ENCODE measurements at places on chromosomes 2 and 18.

DNA sequence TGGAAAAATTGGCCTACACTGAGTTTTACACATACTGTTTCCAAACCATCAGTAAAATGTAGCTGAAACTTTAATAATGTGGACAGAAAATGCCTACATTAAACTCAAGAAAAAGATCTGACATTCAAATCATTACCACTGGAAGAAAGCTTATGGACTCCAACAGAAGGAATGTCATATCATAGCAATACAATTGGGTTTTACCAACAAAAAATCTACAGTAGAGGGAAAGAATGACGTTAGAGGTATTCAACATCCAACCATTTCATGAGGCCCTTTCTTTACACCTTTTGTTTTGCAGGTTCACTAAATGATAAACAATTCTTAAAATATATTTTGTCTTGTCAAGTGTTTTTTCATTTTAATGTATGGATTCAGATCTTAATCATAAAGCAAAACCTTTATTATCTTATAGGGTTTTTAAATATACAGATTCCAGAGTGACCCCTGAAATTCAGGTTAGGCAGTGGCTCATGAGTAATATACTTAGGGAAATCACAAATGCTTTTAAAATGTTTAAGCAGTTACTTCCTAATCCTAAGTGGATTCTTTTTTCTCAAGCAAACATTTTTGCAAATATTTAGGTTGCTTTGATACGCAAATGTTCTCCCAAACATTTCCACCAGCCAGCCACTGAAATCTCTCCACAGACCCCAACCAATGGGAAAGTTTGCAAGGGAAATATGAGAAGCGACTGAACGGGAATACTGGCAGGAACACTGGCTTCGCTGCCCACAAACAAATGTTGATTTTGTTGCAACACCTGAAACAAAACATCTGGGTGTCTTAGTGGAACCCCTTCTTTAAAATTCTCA is 168.7 kb downstream of the TCF4 start:
- no peak overlapping the region for H3K4me3 ChIP-seq
- peaks cover 9% of the 10 kb centered on the region for H3K4me1 ChIP-seq
- no peak overlapping the region for H3K27ac ChIP-seq
- peaks cover 31% of the 10 kb centered on the region for H3K27me3 ChIP-seq
- H3K36me3 ChIP-seq, result no peaks in the 10 kb centered on the region
- DNase-seq, result no peak

GRCh38 chr2:221005338-221005737 is 566.8 kb downstream of the EPHA4 start:
- no peaks in the 10 kb centered on the region for H3K4me1 ChIP-seq
- H3K36me3 ChIP-seq, result no peaks in the 10 kb centered on the region
- no peak overlapping the region for H3K27ac ChIP-seq
- no peak for DNase-seq
- no peak overlapping the region for H3K4me3 ChIP-seq
- no peaks in the 10 kb centered on the region for H3K27me3 ChIP-seq

DNA sequence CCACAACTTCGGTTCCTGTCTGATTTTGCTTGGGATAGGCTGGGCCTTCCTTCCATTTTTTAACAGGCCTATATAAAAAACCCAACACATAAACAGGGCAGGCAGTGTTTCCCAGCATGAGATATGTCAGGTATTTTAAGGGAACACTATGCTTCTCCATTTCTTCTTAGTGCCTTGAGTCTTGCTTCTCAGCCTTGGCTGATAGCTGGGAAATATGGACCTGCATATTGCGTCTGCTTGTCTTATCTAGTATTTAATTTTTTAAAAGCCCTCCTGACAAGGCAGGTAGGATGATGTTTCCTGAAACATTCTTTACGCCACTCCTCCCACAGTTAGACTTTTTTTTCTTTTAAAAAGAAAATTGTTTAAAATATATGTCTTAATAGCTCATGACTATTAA is 45.5 kb upstream of the NABP1 start:
- peaks cover 3% of the 10 kb centered on the region for H3K27me3 ChIP-seq
- DNase-seq, result no peak
- H3K4me3 ChIP-seq, result no peak overlapping the region
- no peaks in the 10 kb centered on the region for H3K36me3 ChIP-seq
- no peak overlapping the region for H3K27ac ChIP-seq
- peaks cover 34% of the 10 kb centered on the region for H3K4me1 ChIP-seq

DNA sequence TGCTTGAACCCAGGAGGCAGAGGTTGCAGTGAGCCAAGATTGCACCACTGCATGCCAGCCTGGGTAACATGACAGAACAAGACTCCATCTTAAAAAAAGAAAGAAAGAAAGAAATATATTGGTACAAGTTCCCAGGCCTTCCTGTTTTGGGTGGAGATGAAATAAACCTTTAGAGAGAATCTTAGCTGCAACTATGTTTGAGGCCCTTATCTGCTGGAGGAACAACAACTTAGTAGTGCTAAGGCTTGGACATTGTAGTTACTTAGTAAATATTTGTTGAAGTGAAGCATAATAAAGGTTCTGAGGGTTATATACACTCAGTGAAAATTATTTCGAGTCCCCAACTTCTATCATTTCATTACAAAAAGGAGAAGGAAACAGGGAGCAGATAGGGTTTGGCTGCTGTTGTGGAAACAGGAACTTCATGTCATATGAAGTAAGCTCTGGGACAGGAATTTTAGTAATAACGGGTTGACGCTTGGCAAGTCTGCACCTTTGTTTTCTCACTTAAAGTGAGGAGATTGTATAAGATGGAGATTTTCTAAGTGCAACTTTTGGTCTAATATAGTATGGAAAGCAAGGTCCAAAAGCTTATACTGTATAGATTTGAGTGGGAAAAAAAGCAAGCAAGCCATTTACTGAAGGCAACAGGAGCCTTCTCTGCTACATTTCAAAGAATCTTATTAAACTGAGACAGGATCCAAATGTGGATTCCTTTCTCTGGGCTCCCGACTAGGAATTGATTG is 40.0 kb upstream of the AGPS start:
- no peak overlapping the region for H3K4me3 ChIP-seq
- no peaks in the 10 kb centered on the region for H3K36me3 ChIP-seq
- DNase-seq, result no peak
- no peaks in the 10 kb centered on the region for H3K27me3 ChIP-seq
- H3K4me1 ChIP-seq, result peaks cover 2% of the 10 kb centered on the region
- no peak overlapping the region for H3K27ac ChIP-seq

- no peak overlapping the region for H3K27ac ChIP-seq
- no peaks in the 10 kb centered on the region for H3K4me1 ChIP-seq
- H3K36me3 ChIP-seq, result peaks cover 9% of the 10 kb centered on the region
- H3K27me3 ChIP-seq, result no peaks in the 10 kb centered on the region
- H3K4me3 ChIP-seq, result no peak overlapping the region
Observed at GRCh38 chr2:37786191-37786698, 114.8 kb upstream of the CDC42EP3 start.

All from activated naive CD8-positive, alpha-beta T cell treated with anti-CD3 and anti-CD28 coated beads for 36 hours (primary cell).